T-helper 17 cell (primary cell): ENCODE measurements at places on chromosomes 2 and 18.

- peak; percentile 25 for DNase-seq
These were observed 550 bp downstream of the MYL12B start for GRCh38 chr18:3262234-3263131.

DNA sequence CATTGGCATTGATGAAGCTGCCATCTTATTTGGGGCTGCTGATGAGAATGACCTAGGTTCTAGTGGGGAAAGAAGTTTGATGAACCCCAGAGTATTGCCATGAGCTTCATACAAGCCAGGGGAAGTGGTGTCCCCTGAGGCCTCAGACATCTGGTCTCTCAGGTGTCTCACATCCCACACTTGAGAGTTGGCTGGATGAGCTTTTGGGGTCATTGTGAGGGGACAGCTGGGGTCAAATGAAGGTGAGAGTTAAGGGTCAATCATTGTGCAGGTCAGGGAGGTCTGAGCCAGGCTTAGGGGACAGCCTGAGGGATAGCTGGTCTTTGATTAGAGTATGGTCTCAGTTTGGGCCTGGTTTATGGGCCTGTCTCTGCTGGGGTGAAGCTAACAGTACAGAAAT lies 336.5 kb downstream of the CYP26B1 start:
- DNase-seq, result no peak

GRCh38 chr2:63189026-63189425 lies 138.4 kb downstream of the OTX1 start:
- DNase-seq, result no peak

DNA sequence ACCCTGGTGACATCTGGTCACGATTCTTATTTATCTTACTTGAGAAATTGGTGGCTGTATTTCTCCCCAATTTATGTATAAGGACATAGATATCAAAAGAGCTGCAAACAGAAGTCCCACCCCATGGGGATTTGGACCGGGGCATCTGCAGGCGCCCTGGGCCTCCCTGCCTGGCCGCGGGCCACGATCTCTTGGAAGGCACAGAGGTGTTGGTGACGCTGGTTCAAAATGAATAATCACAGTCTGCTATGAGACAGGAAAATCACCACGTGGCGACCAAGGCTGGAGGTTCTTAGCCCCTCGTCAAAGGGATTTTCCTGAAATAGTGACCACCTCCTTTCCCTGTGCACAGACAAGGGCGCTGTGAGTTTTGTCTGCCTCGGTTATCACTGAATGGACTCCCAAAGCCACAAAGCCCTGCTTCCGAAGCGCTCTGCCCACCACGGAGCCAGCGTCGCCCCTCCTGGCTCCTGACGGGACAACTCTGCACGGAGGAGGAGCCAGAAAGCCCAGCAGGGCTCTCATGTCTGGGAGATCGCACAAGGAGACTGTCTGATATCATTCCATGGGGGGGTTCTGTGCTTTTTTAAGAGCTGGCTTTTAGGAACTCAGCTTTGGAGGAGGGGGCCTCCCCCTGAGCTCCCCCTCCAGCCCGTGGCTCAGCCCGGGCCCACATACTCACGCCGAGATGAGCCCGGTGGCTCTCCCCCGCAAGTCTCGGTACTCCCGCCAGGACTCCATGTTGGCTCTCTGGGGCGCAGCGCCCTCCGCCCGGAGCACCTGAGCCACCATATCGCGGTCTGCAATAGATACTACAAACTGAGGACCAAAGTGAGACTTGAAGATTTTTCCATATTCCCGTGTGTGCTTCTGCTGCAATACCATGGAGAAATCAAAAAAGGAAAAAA lies 14.6 kb downstream of the CYP27C1 start:
- DNase-seq, result no peak

DNA sequence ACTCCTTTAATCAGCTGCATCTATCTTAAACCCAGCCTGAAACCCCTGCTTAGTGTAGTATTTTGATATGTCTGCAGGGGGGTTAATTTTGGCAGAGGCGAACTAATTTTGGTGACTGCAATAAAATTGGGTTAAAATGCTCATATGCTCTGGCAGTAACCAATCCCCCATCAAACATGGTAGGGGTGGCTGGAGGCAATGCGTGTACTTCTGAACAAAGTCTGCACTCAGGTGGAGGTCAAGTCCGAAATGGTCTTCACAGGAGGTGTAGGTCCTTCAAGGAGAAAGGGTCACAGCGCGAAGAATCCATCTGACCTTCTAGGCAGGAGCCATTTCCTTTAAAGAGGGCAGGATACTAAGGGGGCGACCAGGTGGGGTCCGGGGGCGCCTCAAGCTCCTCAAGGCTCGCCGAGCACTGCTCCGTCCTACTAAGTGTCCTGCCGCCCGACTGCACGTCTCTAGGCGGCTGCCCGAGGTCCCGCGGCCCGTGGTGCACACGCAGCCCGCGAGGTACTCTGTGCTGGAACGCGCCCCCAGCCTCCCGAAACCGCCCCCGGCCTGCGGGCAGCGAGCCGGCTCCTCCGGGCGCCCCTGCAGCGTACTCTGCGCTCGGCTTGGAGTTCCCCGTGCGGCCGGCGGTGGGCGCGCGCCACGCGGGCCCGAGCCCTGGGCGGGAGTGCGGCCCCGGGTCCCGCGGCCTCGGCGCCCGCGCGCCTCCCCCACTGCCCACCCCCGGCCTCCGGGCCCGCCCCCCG lies 1.7 kb upstream of the LDLRAD4 start:
- DNase-seq, result peak; percentile 50

GRCh38 chr2:114550895-114551793 lies 108.7 kb downstream of the DPP10 start:
- no peak for DNase-seq

- DNase-seq, result no peak
These were observed 134.2 kb downstream of the RAPGEF4 start for GRCh38 chr2:172869861-172870260.

GRCh38 chr2:72173640-72174321 lies 26.1 kb upstream of the CYP26B1 start:
- DNase-seq, result no peak

DNA sequence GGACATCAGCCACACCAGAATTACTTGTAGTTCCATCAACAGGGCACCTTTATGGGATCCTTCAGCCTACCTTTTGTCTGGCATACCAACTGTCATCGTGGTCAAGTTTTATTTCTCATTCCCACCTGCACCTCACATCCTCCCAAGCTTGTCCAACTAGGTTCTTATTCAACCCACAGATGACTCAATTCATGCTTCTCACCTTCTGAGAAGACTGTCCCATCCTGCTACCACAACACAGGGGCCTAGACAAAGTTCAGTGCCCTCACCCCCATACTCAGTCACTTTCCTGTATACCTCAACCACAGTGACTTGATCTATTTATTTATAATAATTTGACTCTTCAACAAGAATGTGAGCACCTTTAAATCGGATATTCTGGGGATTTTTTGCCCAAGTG lies 114.4 kb upstream of the ACVR1C start:
- no peak for DNase-seq

- DNase-seq, result peak; percentile 16
These were observed 50.6 kb downstream of the RAPH1 start for GRCh38 chr2:203484266-203485112.

DNA sequence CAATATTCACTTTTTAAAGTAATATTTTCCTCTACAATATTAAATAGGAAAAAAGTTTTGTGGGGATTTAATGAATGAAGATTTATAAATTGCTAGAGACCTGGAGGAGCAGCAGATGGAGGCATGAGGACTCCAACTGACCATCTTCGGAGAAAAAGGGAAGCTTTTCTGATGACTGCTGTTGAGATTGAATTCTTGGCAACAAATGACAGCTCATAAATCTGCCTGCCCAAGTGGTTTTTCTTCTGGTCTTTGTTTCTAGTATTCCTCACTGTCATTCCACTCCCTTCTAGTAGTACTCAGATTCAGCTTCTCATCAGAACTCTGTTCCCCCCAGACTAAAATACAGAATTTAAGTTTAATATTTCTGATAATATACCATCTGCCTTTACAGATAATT lies 157.0 kb downstream of the EML6 start:
- DNase-seq, result no peak

DNA sequence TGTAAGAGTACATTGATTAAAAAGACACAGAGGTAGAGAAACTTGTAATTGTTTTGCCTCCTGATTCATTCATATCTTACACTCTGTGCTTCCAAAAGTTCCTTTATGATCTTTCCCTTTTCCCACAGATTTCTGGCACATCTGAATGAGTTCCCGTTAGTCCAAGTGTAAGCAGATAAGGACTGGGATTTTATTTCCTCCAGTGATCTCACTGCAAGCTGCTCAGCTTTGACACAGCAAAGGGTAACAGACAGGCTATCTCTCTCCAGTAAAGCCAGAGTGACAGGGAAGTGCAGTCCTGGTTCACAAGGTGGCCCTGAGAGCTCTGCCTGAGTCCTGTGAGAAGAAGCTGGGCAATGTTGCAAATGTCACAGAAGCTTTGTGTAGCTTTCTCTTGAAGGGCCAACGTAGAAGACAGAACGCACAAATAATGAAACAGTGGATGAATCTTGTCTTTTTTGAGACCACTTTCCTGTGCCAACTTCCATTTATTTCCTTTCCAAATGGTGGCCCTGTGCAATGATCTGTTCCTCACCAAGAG lies 32.5 kb upstream of the KCNE4 start:
- DNase-seq, result no peak

DNA sequence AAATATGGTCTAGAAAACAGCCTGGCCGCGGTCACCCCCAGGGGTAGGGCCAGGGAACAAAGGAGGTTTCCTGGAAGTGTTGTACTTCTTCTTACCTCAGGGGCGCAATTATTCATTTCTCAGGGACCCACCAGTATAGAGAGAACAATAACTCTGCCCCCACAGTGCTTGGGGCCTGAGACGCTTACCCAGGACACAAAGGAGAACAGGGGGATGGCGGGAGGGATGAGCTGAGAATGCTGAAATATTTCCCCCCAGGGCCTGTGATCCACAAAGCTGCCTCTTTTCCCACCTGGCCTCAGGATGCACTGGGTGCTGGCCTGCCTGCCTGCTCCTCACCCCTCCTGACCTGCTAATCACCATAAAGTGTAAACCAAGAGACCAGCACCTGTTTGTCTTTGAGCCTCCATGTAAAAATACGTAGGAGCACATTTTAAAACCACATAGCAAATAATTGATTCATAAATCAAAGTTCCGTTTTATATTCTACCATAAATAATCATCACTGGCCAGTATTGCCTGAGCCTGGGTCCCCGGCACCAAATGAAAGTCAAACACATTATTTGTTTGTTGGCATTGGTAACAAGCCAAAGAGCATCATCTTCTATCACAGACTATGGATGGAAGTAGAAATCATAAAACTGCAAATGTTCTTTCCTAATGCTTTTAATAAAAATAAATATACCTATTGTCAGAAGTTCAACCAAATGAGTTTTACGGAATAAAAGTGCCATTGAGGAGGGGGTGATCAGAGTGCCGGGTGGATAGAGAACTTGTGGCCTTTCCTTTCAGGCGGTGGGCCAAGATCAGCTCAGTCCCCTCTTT lies 67.3 kb upstream of the RMDN2 start:
- no peak for DNase-seq

DNA sequence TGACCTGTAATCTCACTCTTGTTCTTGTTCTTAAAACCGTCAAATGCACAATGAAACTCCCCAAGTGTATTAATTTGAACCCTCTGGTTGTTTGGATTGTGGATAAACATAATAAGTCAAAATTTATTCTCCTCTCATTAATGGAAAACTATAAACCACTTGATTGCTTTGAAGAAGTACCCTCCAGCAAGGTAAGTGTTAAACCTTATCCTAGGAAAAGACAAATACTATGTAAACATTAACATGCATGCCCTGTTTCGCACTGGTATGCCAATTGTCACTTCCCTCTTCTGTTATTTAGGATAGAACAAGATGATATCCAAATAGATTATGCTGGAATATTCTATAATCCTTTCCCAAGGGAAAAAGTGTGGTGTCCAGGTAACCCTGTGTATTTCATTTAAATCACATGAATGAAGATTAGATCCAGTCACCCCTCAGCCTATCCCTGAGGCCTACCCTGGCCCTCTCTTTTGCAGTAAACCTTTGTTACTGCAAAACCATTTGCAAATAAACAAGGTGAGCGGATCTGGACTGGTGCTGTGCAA lies 1.3 kb downstream of the ADI1 start:
- no peak for DNase-seq

GRCh38 chr2:224259831-224260230 lies 142.1 kb downstream of the FAM124B start:
- no peak for DNase-seq

GRCh38 chr2:206462240-206462854 lies 19.0 kb downstream of the ADAM23 start:
- no peak for DNase-seq

GRCh38 chr2:19472391-19472978 lies 114.1 kb upstream of the OSR1 start:
- no peak for DNase-seq

GRCh38 chr2:26018184-26019055 lies 15.5 kb upstream of the RAB10 start:
- no peak for DNase-seq
